ENCODE measurements at places on chromosomes 6 and 20.

GRCh38 chr6:141077355-141078333, 1055.1 kb upstream of the GJE1 start:
- peak; percentile 34 for DNase-seq

- no peak for DNase-seq
Observed at GRCh38 chr20:3652221-3652620, 11.0 kb downstream of the GFRA4 start.

DNA sequence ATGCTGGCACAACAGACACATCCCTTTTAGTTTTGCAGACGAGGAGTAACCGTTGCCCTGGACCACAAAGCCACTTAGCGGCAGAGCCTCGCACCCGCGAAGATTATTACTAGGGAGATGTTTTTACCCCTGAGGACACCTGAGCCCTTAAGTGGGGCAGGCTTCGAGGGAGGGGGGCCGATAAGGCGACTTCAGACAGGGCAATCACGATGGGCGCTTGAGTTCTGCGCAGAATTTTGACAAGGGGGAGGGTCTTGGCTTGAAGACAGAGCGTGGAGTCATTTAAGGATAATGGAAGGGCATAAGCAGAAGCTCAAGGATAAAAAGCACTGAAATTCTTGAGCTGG, 650 bp upstream of the TTK start:
- peak; percentile 31 for DNase-seq

DNA sequence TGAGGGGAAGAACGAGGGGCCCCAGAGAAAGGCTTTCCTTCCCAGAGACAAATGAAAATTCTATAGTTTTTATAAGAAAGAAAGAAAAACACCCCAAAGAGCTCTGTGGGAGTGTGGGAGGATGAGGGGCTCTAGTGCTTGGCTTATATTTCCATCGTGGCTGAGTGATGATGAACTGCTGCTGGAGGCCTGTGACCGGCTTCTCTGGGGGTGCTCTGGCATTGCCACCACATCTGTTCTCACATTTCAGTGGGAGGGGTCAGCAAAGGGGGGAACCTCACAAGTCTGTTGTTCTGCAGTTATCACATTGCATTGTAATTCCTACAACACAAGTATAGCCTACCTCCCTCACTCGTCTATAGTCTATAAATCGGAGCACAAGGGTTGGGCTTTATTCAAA, 67.6 kb upstream of the BACH2 start:
- DNase-seq, result no peak

DNA sequence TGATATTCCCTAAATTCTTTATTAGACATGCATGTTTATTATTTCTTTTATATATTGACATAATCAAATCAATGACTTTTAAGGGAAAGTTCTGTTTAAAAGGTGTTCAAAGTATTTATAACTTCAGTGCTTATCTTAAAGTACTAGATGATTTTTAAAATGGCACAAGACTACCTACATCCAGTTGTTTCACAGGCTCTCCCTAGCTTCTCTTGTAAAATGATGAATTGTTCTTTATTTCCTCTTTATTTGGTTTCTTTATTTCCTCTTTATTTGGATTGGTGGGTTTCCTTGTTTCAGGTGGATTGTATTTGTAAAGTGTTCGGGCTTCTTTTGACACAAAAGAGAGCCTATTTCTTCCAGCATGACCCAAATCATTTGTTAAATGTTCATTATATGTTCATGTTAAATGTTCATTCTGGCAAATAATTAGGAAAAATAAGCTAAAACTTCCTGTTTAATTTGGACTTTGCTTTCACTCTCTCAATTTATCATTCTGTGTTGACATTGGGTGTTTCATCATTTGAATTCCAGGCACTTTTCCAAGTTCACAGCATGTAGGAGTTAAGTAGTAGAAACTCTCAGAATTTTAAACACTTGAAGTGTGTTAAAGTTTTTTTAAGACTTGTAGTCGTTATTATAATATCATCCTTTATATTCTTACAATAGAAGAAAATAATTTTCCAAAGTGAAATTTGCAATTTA, 24.6 kb downstream of the MLIP start:
- DNase-seq, result no peak

GRCh38 chr6:90669420-90669819, 82.5 kb upstream of the MAP3K7 start:
- no peak for DNase-seq

DNA sequence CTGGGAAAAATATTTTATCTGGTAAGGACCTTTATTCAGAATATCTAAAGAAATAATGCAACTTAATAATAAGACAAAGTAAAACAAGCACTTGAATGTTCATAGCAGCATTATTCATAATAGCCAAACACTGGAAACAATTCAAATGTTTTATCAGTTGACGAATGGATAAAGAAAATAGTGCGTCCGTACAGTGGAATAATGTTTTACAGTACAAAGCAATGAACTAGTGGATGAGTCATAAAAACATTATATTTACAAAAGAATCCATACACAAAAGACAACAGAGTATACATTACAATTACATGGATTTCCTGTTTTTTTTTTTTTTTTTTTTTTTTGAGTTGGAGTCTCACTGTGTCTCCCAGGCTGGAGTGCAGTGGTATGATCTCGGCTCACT, 12.7 kb downstream of the SMAP1 start:
- DNase-seq, result no peak

GRCh38 chr6:75345413-75345812, 60.8 kb upstream of the TMEM30A start:
- DNase-seq, result no peak

DNA sequence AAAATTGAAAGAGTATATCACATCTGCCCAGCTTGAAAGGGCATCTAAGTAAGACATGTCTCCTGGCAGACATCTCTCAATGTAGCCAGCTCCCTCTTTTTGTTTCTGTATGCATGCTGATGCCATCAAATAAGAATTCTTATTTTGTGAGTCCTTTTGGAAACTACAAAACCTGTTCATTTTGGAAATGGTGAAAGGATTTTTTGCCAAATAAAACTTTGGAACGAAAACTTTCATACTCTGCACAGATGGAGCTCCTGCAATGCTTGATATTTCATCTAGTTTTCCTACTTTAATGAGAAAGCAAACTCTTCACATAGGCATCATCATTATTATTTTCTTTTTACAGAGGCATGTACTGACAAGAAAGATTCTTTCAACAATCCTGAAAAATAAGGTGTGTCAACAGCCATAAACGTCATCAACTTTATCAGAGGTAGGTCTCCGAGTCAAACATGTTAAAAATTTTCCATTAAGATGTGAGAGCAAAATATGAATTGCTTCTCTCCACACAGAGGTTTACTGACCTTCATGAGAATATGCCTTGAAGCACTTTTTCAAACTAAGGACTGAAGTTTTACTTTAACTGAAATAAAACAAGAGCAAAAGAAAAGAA, 26.2 kb upstream of the CMTR1 start:
- no peak for DNase-seq

DNA sequence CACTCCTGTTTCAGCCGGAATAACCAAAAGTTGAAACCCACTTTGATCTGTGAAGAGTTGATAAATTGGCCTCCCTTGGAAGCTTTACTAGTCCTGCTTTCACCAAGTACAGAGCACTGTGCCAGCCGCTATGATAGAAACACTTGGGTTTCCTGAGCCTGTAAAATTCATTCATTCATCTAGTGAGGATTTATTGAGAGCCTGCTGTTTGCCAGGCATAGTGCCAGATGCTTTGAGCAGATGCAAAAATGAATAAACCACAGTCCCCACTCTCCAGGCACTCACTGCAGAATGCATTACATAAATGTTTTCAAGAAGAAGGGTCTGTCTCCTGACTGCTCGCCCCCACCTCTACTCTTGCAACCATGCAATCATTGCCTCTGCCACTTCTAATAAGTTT, 25.3 kb upstream of the TMEM217 start:
- DNase-seq, result no peak

DNA sequence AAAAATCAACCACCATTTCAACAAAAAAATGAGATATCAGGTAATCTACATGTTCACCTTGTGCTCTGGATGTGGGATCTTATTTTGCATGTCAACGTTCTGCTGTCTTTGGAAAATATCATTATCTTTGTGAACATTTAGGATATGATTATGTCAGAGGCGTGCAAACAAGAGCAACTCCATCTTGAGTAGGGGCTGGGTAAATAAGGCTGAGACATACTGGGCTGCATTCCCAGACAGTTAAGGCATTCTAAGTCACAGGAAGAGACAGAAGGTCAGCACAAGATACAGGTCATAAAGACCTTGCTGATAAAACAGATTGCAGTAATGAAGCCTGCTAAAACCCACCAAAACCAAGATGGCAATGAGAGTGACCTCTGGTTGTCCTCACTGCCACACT, 28.8 kb upstream of the ZBTB24 start:
- no peak for DNase-seq

DNA sequence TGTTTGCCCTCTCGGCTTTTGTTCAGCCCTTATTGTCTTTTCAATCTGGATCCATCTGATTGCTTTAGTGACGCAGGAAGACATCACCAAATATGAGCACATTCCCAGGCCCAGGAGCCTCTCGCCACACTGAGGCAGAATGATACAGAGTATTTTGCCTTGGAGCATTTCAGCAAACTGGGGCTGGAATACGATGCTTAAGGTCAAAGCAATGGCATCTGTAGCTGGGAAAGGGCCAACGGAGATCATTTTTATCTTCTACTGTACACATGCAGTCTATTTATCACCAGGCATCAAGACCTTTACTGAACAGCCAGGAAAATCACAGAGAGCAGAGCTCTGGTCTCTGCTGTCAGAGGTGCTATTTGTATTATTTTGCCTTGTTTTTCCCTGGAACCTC, 655.3 kb downstream of the RNF144B start:
- DNase-seq, result no peak

- DNase-seq, result no peak
Observed at GRCh38 chr6:30915591-30915946, 1.5 kb downstream of the VARS2 start.

DNA sequence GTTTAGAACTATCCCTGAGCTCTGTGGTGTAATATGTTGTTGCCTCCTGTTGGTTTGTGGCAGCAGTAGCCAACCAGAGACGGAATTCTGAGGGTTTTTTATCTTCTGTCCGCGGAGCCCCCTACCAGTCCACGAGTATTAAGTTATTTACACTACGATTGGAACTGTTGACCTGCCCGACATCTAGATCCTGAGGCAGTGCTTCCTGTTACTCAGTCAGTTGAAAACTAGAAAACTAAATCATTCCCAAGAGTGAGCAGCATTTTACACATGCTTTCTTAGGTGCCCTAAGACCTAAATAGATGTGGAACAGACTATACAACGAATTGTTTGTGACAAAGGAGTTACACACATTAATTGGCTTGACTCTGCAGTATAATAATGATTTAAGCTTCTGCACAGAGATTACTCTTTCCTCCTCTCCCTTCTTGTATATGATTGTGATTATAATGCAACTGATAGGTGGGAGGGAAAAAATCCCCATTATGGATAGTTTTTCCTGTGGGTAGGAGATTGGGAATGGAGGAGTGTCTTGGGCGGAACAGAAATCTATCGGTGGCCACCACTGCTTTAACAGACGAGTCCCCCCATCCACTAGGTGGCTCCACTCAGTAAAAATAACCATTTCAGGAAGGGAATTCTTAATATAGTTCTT, 1.7 kb downstream of the LOC128125822 start:
- DNase-seq, result peak; percentile 57

- no peak for DNase-seq
Observed at GRCh38 chr20:41044409-41045062, 15.9 kb downstream of the TOP1 start.

GRCh38 chr6:87210979-87211378, 55.6 kb downstream of the ZNF292 start:
- peak; percentile 53 for DNase-seq

- no peak for DNase-seq
Observed at GRCh38 chr20:37526238-37526838, 1.3 kb downstream of the BLCAP start.

GRCh38 chr20:63652192-63652980, 838 bp downstream of the STMN3 start:
- DNase-seq, result no peak

DNA sequence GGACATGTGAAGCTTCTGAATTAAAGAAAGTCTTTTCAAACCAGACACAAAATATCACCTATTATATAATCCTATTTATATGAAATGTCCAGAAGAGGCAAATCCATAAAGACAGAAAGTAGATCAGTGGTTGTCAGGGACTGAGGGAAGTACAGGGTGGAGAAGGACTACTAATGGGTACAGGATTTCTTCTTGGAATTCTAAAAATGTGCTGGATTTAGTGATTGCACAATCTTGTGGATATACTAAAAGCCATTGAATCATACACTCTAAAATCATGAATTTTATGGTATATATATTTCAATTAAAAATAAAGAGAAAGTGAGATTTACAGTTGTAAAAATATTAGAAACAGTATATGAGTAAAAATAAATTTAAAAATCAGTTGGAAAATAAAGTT, 18.7 kb upstream of the MC3R start:
- no peak for DNase-seq
